H9 (cell line): ENCODE measurements at places on chromosomes 13 and 19. TPM values are rescaled to one million over a fixed set of nuclear protein-coding genes. Genes with fewer than 3 reads are reported as not detected.

CEACAM7 gene
- total RNA-seq: not detected in 2 replicates

C1QTNF9B gene
- total RNA-seq: not detected in 2 replicates

SBSN gene
- 0.15 and 0.24 TPM in 2 replicates for total RNA-seq

CYP4F22 gene
- total RNA-seq: not detected in 2 replicates

TPRX1 gene
- not detected in 2 replicates for total RNA-seq

PLVAP gene
- total RNA-seq: not detected in 2 replicates

ZNF44 gene
- total RNA-seq: 6.6 and 6.9 TPM in 2 replicates

RASAL3 gene
- 0.26 and 1.9 TPM in 2 replicates for total RNA-seq

KLK2 gene
- total RNA-seq: not detected in 2 replicates

SLAIN1 gene
- 23.2 and 23.4 TPM in 2 replicates for total RNA-seq

ZNF865 gene
- total RNA-seq: 13.8 and 14.3 TPM in 2 replicates

CYP4F8 gene
- not detected in 2 replicates for total RNA-seq

SGCG gene
- 0.31 TPM in 1 of 2 replicates, not detected in the other for total RNA-seq

LRRC63 gene
- not detected in 2 replicates for total RNA-seq

FXYD3 gene
- total RNA-seq: 1.5 TPM in 2 replicates

ZNF208 gene
- total RNA-seq: not detected in 2 replicates

SYNGR4 gene
- 0.31 TPM in 1 of 2 replicates, not detected in the other for total RNA-seq

PRRG2 gene
- 3.3 and 3.5 TPM in 2 replicates for total RNA-seq

CEACAM20 gene
- not detected in 2 replicates for total RNA-seq

CGB5 gene
- total RNA-seq: not detected in 2 replicates

COL4A2 gene
- 68.8 and 76.5 TPM in 2 replicates for total RNA-seq

PCDH8 gene
- 2.1 and 3.2 TPM in 2 replicates for total RNA-seq

SIRT2 gene
- 8.4 and 9.2 TPM in 2 replicates for total RNA-seq

WIZ gene
- total RNA-seq: 33.3 and 33.6 TPM in 2 replicates

IZUMO2 gene
- 0.81 TPM in 1 of 2 replicates, not detected in the other for total RNA-seq

CGB8 gene
- total RNA-seq: 0.39 TPM in 1 of 2 replicates, not detected in the other

UCHL3 gene
- 47.3 and 50.8 TPM in 2 replicates for total RNA-seq

ZNF221 gene
- 6.4 and 8.0 TPM in 2 replicates for total RNA-seq

PEX11G gene
- 2.4 and 2.8 TPM in 2 replicates for total RNA-seq

MAB21L1 gene
- total RNA-seq: not detected in 2 replicates

PSG7 gene
- not detected in 2 replicates for total RNA-seq

ZIM2 gene
- total RNA-seq: not detected in 2 replicates

ANGPTL4 gene
- 1.9 and 2.5 TPM in 2 replicates for total RNA-seq

PEG3 gene
- not detected in 2 replicates for total RNA-seq

KLK12 gene
- total RNA-seq: not detected in 2 replicates

FAM216B gene
- total RNA-seq: not detected in 2 replicates

ZNF442 gene
- 3.7 and 4.0 TPM in 2 replicates for total RNA-seq

YJEFN3 gene
- 15.7 and 16.6 TPM in 2 replicates for total RNA-seq

MUC16 gene
- 0.22 and 0.29 TPM in 2 replicates for total RNA-seq

ZNF813 gene
- total RNA-seq: 17.3 TPM in 2 replicates

ERICH4 gene
- not detected in 2 replicates for total RNA-seq
